ENCODE measurements at places on chromosomes 3 and 15.
A peak's percentile ranks its signal among the peaks of the same experiment; 100 is the strongest.

DNA sequence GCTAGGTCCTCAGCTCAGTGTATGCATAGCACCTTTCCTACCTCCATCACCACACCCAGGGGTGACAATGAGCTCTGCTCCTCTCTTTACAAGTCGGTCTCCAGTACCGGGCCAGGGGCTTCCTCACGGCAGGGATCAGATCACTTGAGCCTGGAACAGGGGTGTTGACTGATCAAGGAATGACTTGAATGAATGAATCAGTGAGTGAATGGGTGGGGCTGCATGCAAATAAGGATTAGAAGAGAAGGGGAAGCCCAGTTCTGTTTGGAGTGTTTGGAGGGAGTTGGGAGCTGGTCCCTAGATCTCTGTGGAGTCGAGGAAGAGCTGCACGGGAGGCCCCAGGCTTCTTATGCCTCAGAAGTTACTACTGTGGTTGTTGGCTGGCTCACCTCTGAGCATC, 87.0 kb downstream of the TMEM266 start:
- no peak for DNase-seq

GRCh38 chr3:143978263-143978631, 6.6 kb downstream of the DIPK2A start:
- DNase-seq: peak; percentile 33

DNA sequence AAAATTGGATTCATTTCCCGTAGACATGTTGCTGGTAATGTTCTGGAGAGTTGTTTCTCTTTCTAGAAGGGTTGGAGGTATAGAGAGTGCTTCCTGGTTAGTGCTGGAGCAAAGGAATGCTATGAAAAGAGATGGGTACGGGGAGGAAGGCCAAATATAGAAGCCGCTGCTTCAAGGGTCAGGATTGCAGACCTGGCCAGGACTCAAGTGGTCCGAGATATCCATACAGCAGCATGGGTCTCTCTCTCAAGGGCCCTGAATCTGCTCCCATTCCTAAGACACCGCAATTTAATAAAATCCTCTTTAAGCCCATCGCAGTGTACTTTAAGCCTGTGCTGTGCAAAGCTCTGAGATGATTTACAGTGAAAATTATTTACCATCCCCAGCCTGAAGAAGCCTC, 287.0 kb downstream of the FAM43A start:
- DNase-seq: peak; percentile 22

DNA sequence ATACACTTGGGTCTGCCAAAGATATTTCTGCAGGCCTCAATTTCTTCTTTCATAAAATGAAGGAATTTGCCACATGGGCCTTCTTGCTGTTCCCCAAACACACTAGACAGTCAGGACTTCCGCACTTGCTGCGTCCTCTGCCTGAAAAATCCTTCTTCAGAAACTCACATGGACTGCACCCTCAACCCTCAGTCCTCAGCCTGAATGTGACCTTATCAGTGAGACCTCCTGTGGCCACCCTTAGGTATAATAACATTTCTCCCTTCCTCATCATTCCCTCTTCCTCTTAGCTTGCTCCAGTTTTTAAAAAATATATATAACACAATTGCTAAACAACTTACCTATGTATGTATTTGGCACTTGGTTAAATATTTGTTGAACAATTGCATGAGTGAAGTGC, 257.5 kb downstream of the MFSD1 start:
- peak; percentile 20 for DNase-seq

GRCh38 chr15:80722811-80723210, 27.7 kb downstream of the ABHD17C start:
- DNase-seq: no peak

DNA sequence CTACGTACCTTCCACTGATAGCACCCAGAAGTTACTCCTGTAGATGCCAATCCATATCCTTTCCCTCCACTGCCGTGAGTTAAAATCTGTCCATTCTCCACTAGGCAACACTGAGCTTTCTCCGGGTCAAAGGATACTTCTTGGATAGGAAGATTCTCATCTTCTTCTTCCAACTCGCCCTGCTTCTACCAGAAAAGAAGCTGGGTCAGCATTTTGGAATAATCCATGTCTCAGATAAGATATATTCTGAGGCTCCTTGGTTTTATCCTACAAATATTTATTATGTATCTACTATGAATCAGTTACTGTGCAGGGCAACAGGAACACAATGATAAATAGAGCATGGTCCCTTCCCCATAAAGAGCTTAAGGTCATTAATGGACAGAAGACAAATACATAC, 89.2 kb downstream of the FBXL22 start:
- no peak for DNase-seq

GRCh38 chr3:125019271-125019670, 36.5 kb downstream of the HEG1 start:
- DNase-seq: no peak

Measured in NCI-H82 (cell line).